ENCODE measurements at places on chromosomes 1 and 21. TPM values are rescaled to one million over a fixed set of nuclear protein-coding genes. Genes with fewer than 3 reads are reported as not detected.

Gene RNF186
- not detected for total RNA-seq

Gene TTC22
- not detected for total RNA-seq

Gene CASQ2
- not detected for total RNA-seq

Gene PLPPR4
- total RNA-seq, result 47.3 TPM

Gene SOD1
- 305 TPM for total RNA-seq

Gene EFCAB14
- total RNA-seq, result 18.0 TPM

Gene RIMS3
- total RNA-seq, result 8.9 TPM

Gene DNAI4
- 3.7 TPM for total RNA-seq

Gene LAD1
- 6.1 TPM for total RNA-seq

DNA sequence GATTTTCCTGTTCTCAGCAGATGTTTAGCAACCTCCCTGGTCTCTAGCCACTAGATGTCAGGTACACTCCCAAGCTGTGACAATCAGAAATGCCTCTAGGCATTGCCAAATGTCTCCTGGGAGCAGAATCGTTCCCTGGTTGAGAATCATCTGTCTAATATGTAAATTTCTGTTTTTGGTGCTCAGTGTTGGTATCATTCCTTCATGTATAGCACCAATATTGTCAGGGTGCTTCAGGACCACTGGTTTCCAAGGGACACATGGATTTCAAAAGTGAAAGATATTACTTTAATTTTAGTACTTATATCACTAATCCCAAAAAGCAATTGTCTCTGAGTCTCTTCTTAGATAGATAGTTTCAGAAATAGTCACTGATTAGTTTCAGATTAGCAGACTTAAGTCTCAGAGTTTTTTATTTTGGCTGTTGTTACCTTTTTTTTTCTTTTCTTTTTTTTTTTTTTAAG lies 160.1 kb downstream of the PTPRC start:
- no peak for DNase-seq

DNA sequence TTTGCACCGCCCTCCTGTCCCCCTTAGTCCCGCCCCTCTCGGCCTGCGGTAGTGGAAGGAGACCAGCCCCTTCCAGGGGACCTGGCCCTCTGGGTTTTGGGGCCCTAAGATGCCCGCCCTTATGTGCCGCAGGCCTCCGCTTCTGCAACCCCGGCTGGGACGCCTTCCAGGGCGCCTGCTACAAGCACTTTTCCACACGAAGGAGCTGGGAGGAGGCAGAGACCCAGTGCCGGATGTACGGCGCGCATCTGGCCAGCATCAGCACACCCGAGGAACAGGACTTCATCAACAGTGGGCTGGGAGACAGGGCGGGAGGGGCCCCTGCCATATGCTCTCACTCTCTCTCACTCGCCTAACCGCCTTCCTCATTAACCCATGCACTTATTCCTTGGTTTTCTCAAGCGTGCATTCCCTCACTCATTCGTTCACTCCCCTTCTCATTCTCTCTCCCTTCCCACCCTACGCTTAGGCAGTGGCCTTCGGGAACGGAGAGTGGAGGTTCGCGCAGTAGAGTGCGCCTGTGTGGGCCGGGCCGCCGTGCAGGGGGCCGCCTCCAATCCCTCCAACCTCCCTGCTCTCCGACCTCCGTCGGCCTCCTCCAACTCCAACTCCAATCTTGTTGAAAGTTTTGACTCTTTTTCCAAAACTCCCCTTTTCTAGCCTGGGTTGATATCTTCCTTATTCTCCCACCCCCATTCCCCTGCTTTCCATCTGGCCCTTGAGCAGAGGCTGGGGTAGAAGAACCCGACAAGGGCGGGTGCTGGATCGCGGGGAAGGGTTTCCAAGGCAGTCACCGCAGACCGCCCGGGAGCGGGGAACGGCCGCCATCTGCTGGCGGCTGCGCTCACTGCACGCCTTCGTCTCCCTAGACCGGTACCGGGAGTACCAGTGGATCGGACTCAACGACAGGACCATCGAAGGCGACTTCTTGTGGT lies 15.2 kb downstream of the BCAN start:
- DNase-seq, result peak; percentile 84

- no peak for DNase-seq
These were observed 29.1 kb upstream of the SRP9 start for GRCh38 chr1:225748529-225748928.

DNA sequence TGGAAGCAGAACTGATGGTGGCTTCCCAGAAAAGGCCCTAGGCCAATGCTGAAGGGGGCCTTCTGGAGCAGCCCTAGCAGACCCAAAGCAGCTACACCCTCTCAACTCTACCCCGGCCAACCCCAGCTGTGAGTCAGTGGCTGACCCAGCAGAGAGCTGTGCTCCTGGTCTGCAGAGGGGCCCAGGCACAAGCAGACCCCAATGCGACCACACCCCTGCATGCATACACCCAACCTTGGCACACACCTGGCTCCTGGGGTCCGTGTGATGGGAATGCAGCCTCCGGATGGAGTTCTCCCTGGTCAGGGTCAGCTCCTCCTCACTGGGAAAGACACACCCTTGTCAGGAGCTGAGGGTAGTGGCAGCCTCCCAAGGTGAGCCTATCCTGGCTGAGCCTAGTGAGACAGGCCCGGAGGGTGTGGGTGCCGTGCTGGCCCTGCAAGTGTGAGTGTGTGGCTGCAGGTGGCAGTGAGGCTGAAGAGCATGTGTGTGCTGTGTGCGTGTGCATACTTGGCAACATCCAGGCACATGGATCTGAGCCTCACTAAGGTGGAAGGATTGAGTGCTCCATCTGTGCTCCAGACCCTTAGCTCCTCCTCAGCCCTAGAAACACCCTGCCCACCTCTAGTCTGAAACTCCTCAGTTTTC lies 3.9 kb upstream of the ARHGAP30 start:
- no peak for DNase-seq

- DNase-seq, result no peak
These were observed 189.6 kb downstream of the NPHP4 start for GRCh38 chr1:5802606-5803005.

GRCh38 chr21:38733972-38734546 lies 71.7 kb upstream of the ETS2 start:
- peak; percentile 62 for DNase-seq

GRCh38 chr1:52739699-52740467 lies 13.6 kb downstream of the ZYG11B start:
- peak; percentile 88 for DNase-seq

- no peak for DNase-seq
These were observed 129.2 kb downstream of the ZBTB18 start for GRCh38 chr1:244180256-244180655.

DNA sequence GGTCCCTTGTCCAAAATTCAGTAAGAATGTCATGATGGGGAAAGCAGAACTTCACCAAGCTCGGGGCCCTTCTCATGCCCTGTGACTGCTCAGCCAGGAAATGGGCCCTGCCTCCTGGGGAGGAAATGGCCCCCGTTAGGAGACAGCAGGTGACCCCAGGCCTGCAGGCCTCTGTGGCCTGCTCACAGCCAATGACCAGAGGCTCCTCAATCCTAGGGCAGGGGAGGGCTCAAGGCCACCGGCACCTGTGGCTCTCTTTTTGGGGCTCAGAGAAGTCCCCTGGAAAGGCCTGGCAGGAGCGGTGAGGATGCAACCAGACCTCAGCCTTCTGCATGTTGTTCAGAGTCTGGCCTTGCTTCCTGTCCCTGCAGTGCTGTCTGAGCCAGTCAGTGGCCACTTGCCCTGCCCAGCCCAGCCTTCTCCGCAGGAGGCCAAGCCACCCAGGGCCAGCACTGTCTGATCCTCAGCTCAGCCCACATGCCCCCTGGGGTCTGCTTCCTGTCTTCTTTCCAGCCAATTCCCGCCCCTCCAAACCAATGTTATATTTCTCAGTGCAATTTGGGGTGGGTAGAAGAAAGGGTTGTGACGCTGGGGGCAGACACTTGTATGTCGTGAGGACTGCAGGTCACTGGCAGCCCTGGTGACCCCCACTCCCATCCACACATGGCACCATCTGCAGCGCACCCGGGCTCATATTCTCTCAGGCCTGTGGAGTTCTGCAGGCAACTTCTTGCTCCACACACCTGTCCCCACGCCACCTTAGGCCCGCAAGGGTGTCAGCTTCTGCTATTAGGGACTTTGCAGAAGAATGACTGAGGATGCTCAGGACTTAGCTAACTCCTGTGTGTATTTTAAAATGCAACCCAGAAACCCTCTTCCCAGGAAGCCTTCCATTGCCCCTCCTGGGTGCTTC lies 83.6 kb downstream of the ITPKB start:
- DNase-seq, result no peak

- no peak for DNase-seq
These were observed 9.4 kb downstream of the FAM229A start for GRCh38 chr1:32352831-32353383.

DNA sequence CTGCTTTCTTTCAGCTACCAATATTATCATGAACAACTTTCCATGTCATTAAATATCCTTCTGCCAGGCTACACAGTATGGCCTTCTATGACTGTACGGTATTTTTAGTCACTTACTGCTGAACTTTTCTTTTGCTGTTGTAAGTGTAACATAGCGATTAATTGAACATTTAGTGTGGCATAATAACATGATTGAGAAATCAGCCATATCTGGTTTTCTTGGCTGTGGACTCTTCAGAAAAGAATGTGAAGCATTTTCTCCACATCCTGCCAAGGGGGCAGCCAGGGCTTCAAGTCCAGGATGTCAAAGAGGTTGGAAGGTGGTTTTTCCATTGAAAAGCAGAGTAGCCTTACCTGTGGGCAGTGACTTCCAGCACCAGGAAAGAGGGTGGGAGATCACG lies 8.8 kb upstream of the AHCYL1 start:
- no peak for DNase-seq

GRCh38 chr1:180227861-180228647 lies 2.0 kb upstream of the LHX4 start:
- DNase-seq, result no peak

DNA sequence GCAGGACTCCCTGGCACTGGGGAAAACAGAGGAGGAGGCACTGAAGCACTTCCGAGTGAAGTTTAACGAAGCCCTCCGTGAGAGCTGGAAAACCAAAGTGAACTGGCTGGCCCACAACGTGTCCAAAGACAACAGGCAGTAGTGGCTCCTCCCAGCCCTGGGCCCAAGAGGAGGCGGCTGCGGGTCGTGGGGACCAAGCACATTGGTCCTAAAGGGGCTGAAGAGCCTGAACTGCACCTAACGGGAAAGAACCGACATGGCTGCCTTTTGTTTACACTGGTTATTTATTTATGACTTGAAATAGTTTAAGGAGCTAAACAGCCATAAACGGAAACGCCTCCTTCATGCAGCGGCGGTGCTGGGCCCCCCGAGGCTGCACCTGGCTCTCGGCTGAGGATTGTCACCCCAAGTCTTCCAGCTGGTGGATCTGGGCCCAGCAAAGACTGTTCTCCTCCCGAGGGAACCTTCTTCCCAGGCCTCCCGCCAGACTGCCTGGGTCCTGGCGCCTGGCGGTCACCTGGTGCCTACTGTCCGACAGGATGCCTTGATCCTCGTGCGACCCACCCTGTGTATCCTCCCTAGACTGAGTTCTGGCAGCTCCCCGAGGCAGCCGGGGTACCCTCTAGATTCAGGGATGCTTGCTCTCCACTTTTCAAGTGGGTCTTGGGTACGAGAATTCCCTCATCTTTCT lies 75.5 kb downstream of the PIK3CD start:
- no peak for DNase-seq
